ENCODE measurements at places on chromosomes 6 and 20.

DNA sequence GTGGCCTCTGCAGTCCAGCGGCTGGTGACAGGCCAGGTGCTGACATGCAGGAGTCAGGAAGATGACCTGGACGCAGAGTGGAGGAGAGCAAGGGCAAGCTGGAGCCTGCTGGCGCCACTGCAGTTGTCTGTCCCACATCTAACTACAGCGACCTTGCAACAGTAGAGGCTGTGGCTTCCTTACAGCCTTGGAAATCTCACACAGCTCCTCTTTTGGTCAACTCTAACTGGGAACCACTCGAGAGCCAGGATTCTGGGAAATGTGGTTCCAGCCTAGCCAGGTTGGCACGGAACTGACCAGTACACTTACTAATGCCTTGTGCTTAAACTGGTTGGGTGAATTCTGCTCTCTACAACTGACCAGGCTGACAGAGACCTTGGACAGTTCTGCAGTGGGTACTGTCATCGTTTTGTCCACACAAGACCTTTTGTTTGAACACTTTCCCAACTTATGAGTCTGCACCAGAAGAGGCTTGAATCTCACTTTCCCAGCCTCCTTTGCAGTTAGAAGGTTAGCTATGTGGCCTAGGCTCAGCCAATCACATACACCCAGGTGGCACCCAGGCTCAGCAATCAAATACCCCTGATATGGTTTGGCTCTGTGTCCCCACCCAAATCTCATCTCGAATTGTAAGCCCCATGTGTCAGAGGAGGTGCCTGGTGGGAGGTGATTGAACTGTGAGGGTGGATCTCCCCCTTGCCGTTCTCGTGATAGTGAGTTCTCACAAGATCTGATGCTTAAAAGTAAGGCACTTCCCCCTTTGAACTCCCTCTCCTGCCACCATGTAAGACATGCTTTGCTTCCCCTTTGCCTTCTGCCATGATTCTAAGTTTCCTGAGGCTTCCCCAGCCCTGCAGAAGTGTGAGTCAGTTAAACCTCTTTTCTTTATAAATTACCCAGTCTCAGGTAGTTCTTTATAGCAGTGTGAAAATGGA, 153.5 kb downstream of the ZMYND8 start:
- no peak for DNase-seq

GRCh38 chr20:58084566-58084965, 143.9 kb downstream of the ANKRD60 start:
- DNase-seq = no peak

- DNase-seq = no peak
These were observed 1.9 kb downstream of the RBBP8NL start for GRCh38 chr20:62425281-62426058.

DNA sequence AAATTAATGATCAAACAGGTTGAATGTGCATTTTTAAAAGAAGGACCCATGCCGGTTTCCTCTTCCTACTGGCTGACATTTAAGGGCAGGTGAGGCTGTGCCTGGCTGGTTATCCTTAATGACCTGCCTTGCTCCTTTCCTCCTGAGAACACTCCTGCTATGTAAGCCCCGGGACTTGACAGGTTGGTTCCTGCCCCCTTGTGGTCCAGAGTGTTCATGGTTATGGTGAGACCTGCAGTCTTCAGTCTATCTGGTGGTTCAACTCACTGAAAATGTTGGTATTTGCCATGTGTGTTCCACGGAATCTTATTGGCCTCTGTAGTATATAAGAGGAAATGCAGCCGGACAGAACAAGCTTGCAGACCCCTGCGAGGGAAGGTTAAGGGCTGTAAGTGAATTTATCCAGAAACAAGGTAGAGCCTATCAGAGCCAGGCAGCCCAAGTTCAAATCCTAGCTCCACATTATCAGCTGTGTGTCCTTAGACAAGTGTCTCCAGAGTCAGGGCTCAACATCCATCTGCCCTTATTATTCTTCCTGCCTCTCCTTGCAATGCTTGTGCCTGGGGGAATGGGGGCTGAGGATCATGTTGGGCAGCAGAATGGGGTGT, 5.2 kb upstream of the BPIFA3 start:
- peak; percentile 89 for DNase-seq

DNA sequence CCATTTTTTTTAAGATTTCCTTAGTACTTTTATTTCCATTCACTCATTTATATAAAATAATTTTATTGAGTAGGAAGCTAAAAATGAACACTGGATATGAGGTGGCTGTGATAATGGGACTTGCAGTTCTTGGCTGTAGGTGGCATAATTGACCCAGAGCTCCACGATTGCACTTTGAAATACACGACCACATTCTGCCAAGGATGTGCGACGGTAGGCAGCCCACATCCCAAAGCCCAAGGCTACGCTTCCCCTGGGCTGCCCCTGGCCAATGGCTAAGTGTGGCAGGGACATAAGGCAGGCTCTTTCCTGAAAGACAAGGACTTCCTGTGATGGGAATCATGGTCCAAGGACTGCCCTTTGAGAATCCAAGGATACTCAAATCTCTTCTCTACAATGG, 43.7 kb upstream of the ADTRP start:
- no peak for DNase-seq

DNA sequence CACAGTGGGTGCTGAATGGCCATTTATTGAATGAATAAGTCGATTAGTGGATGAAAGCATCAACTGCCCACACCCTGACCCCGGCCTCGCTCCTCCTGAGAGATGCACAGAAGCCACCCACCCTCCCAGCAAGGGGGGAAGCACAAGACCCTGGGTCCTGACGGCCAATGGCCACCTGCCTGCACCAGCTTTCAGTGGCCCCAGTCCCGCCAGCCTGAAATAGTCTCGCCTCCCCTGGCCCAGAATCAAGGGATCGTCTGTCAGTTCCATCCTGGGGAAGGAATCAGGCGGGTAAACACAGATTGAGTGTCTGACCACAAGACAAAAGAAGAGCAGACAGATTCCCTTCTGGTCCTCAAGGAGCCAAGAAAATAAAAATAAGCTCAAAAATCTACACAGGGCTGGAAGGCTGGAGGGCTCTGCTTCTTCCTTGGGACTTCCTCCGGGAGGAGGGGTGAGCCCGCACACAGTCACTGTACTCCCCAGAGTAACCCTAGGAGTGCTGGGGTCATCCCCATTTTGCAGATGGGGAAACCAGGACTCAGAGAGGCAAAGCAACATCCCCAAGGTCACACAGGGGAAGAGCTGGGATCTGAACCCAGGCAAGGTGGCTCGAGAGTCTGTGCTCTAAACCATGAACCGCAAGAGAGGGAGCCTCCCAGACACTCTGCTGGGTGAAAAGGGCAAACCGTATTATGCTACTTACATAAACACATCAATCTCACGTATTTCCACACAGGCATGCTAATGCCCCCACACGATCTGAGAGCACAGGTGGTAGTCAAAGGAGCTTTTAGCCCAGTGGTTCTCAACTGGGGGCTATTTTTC, 7.8 kb downstream of the PREX1 start:
- DNase-seq = no peak

DNA sequence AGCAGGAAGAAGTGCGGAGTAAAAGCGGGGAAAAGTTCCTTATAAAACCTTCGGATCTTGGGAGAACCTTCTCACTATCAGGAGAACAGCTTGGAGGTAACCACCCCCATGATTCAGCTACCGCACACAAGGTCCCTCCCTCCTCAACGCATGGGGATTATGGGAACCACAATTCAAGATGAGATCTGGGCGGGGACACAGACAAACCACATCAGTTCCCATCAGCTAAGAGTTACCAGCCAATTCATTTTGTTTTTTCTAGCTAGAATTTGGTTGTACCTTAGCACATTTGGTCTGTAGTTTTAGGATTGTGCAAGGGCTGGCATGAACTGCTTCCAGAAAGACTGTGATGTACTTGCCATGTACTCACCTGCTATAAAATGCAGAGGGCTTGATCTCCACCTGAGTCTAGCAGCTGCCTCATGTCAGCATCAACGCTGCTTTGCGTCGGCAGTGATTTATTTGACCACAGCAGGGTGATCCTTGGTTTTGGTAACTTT, 94.7 kb upstream of the SLC2A12 start:
- no peak for DNase-seq

DNA sequence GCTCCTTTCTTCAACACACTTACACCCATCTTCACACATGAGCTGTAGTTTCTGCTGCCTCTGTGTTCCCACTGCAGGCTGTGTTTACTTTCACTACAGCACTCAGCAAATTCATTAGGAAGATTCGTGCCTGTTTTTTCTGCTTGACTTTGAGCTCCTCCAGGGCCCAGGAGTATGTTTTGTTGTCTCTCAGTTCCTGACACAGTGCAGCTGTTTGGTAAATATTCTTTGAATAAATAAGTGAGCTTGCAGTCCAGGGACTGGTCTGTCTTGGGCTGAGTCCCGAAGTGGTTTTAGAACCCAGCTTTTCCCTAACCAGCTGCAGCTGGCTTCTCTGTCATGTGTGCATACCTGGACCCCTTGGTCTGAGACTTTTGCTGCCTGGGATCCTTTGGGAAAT, 46.6 kb upstream of the CCN6 start:
- no peak for DNase-seq

GRCh38 chr6:106213660-106214289, 111.8 kb downstream of the ATG5 start:
- DNase-seq = no peak

- no peak for DNase-seq
These were observed 103.6 kb downstream of the COL12A1 start for GRCh38 chr6:75102301-75102700.

DNA sequence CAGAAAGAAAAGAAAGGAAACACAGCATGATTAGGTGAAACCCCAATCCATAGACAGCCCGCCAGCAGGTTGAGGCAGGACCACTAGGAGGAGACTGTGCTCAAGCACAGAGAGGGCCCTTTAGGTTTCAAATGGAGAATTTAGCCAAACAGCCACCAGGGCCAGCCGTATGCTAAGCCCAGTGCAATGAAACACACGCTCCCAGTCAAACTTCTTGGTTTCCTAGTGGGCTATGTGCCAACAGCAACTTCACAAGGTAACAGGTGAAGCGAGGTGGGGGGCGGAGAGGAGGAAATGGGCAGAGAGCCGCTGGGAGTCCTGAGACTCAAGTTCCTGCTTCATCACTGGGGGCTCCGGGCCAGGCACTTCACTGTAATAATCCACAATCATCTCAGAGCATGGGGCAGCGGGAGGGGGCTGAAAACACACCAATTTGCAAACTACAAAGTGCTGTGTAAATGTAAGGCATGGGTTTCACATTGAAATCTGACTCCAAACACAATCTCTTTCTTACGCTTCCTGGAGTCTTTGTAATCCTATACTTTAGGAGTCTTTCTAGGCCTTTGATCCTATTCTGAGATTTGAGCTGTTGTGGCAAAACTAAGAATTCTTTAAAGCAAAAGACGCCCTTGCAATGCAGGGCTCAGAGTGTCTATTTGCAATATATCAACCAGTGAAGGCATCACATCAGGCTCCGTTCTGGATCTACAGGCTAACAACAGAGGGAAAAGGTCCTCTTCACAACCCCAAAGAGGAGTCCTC, 117.3 kb downstream of the OPRM1 start:
- peak; percentile 61 for DNase-seq

GRCh38 chr6:36038120-36038876, 10.7 kb downstream of the MAPK14 start:
- DNase-seq = no peak

- DNase-seq = no peak
These were observed 18.3 kb downstream of the CAPN11 start for GRCh38 chr6:44176762-44177509.

DNA sequence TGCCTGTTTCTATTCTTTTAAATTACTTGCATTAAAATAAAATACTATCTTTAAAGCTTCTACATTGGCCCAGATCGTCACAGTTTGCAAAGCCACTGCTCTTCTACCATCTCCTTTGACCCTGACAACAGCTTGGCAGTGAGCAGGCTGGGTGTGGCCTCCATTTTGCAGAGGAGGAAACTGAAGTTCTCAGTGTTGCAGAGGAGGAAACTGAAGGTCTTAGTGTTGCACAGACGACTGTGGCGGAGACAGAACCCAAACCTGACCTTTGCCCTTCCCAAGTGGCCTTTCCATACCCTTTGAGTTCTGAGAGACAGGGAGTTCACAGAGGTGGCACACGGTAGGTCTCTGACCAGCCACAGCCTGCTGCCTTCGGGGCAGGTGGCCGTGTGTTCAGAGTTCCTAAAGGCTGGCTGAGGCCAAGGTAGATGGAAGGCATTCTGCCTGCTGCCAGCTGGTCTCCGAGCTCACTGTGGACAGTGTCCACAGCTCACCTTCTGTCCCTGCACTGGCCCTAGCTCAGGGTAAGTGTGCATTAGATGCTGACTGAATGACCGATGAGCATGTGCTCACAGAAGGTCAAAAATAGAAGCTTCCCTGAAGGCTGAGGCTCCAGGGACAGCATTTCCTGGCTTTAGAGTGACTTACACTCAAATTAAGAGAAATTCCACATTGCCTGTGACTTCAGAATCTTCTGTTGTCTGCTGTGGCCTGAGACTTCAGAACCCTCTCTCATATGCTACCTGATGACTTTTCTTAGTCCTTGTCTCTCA, 113.5 kb upstream of the SLC24A3 start:
- DNase-seq = no peak

- no peak for DNase-seq
These were observed 38.0 kb upstream of the ECHDC1 start for GRCh38 chr6:127381384-127381783.

DNA sequence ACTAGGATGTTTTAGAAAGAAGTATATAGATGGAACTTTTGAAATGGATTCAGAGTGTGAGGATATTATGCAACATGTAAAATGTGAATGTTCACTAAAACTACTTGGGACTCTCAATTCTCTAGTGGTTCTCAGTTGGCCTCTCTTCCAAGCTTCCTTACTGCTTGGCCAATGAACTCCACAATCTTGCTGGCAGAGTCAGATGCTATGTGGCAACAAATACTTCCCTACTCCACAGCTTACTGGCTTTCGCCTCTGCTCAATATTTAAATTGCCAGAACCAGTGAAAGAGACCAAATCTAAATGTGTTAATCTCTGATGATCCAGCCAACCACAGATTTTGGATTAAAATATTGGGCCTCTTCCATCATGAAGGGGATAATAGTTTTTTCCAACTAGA, 138.4 kb downstream of the HTR1B start:
- DNase-seq = no peak

- DNase-seq = peak; percentile 21
These were observed 1.1 kb upstream of the PANK2 start for GRCh38 chr20:3887876-3888620.

GRCh38 chr6:146868671-146869209, 270.0 kb downstream of the ADGB start:
- DNase-seq = peak; percentile 40

Measured in NCI-H774 (cell line).